Activated T-cell treated with anti-CD3 and anti-CD28 coated beads, Interleukin-2, amount 50 U/mL, for 48 hours (primary cell): ENCODE measurements at places on chromosomes 1 and 21.

- no peak for DNase-seq
Observed at GRCh38 chr21:41957991-41958766, 4.4 kb upstream of the C2CD2 start.

- no peak for DNase-seq
Observed at GRCh38 chr1:225851805-225852204, 30.4 kb downstream of the TMEM63A start.

DNA sequence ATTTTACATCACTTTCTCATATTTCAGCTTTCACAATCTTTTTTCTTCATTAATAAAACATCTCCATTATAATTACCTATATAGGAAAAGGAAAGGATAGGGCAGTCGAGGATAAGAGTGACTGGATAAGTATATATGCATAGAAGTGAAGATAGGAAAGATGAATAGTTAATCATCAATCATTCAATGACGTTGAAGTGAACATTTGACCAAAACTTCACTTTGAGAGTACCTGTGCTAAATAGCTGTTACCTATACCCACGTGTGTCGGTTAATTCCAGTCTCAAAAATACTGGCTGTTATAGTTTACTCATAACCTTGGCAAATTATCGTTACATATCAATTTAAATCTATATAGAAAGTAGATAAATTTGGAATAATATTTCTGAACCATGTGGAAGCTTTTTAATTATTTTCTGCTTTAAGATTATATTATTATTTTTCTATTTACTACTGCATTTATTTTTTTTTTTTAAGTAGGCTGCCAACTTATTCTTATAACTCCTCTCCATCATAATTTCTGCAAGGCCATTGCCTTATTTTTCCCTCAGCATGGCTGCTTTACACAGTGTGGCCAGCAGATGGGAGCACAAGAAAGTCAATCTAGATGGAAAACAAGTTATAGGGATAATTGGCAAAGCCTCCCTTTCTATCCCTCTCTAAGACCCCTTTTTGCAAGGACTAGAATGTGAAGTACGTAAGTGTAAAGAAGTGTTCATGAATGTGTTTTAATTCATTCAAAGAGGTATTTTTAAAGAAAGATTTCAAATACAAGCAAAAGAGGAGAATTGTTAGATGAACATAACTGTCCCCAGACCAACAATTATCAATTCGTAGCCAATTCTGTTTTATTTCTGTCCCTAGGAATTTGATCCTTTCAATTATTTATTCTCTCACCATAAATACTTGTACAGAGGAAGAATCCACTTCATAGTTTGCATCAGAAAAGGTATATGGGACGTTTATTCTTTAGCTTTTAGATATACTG, 290.4 kb downstream of the KCNT2 start:
- DNase-seq = no peak

DNA sequence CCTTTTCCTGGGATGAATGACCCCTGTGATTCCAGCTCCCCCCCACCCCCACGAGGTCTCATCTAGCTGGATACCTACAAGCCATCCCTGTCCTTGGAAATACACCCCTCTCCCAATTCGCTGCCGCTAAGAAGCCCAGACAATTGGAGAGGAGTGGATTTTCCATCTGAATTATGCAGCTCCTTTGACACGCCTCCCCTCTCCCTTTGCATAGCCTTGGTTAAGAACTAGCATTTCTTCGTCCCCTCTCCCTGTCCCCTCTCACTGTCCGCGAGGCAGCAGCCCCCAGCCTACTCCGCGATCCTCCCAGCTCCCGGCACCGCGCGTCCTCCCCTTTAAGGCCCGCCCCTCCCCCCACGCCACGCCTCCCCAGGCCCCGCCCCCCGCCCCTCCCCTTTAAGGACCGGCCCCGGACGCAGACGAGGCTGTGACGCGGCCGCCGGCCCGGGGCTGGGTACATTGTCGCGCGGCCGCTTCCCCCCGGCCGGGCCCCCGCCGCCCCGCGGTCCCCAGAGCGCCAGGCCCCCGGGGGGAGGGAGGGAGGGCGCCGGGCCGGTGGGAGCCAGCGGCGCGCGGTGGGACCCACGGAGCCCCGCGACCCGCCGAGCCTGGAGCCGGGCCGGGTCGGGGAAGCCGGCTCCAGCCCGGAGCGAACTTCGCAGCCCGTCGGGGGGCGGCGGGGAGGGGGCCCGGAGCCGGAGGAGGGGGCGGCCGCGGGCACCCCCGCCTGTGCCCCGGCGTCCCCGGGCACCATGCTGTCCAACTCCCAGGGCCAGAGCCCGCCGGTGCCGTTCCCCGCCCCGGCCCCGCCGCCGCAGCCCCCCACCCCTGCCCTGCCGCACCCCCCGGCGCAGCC, at the start of gene MAPKAPK2:
Gene MAPKAPK2, plus strand, starts transcription at position 428 of the 856 bp plus-strand sequence. Its CDS starts 325 bp downstream, at position 753.
- DNase-seq = peak; percentile 81
